Heart left ventricle (tissue), 16 donors: ENCODE measurements at places on chromosomes 13 and 19. TPM values are rescaled to one million over a fixed set of nuclear protein-coding genes. Genes with fewer than 3 reads are reported as not detected.

Gene ZNF614
- total RNA-seq = 6.9 TPM

Gene CFD
- 32.2 TPM for total RNA-seq

Gene PNMA8B
- total RNA-seq = 0.49 TPM

Gene BRME1
- not detected for total RNA-seq

Gene CAMSAP3
- total RNA-seq = 0.83 TPM

Gene LSR
- total RNA-seq = 7.0 TPM

Gene IGFL4
- total RNA-seq = not detected

Gene LGI4
- 5.5 TPM for total RNA-seq

Gene POU4F1
- total RNA-seq = 0.04 TPM
